Activated naive CD8-positive, alpha-beta T cell treated with anti-CD3 and anti-CD28 coated beads, Interleukin-2, amount 50 U/mL, for 24 hours (primary cell): ENCODE measurements at places on chromosomes 5 and 9.

- no peak for DNase-seq
Measured at GRCh38 chr5:78533356-78533755, 115.2 kb downstream of the LHFPL2 start.

DNA sequence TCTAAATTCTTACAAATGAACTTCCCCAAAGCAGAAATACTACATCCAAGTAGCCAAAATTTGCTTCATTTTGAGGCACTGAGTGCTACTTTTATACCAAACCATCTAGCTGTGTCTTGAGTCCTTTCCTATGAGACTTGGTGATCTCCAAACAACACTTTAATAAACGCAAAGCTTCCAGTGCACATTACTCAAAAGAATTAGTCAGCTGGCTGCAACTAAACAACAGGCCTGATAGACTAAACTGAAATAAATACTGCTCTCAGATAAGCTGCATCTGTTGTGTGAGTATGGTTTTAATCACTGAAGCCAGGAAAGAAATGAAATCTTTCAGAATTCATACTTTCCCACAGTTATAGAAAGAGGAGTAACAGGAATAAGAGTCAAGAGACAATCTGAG lies 80.3 kb downstream of the VCAN start:
- DNase-seq = no peak

- no peak for DNase-seq
Measured at GRCh38 chr5:148801682-148802276, 24.6 kb upstream of the ADRB2 start.

DNA sequence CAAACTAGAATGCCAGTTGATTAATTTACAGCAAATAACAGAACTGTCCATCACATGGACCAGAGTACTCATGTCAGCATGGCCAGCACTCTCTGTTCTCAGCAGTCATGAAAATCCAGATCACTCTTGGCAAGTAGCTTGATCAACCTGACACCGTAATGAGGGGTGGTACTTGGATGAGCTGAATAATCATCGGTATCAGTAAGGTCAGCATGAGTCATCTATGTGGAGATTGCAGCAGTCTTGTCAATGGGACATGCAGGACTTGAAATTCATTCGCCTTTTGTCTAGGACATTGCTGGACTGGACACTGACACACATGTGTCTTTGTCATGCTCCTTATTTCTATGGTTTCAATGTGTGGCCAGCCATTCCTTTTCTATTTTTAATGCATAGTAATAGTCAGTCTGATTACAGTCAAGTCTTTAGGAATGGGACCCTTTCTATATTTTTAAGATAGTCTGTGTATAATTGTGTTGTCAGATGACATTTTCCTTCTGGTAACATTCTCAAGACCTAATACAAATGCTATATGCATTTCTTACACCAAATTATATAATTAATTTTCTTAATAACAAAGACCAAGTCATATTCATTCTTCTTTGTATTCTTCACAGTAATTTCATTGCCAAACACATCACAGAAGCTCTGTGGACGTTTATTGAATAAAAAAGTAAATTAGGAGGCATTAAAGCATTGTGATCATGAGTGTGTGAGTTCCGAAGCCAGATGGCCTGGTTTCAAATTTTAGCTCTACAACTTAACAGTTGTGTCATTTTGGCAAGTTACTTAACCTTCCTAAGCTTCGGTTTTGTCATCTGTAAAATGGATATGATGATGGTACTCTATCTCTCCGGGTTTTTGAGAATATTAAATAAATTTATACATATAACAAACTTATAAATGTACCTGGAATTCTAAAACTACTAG lies 57.4 kb downstream of the ADAMTSL1 start:
- DNase-seq = no peak

GRCh38 chr5:133247881-133248624 lies 196.2 kb downstream of the HSPA4 start:
- DNase-seq = no peak

GRCh38 chr9:31185831-31186230 lies 1198.6 kb upstream of the ACO1 start:
- no peak for DNase-seq

- DNase-seq = peak; percentile 50
Measured at GRCh38 chr5:142151436-142152383, 43.1 kb downstream of the NDFIP1 start.

DNA sequence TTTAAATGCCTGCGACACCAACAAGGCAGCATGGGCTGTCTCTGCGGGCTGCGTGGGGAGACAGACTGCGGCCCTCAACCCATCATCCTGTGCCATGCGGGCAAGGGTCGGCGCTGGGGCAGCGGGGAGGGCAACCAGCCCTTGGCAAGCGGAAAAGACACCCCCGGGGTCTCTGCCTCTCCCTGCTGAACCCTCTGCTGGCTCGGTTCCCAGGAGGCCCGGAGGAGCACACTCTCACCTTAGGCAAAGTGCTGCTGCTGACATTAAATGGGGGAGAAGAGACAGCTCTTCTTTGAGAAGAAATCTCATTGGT lies 129.6 kb upstream of the PPP1R26 start:
- no peak for DNase-seq

DNA sequence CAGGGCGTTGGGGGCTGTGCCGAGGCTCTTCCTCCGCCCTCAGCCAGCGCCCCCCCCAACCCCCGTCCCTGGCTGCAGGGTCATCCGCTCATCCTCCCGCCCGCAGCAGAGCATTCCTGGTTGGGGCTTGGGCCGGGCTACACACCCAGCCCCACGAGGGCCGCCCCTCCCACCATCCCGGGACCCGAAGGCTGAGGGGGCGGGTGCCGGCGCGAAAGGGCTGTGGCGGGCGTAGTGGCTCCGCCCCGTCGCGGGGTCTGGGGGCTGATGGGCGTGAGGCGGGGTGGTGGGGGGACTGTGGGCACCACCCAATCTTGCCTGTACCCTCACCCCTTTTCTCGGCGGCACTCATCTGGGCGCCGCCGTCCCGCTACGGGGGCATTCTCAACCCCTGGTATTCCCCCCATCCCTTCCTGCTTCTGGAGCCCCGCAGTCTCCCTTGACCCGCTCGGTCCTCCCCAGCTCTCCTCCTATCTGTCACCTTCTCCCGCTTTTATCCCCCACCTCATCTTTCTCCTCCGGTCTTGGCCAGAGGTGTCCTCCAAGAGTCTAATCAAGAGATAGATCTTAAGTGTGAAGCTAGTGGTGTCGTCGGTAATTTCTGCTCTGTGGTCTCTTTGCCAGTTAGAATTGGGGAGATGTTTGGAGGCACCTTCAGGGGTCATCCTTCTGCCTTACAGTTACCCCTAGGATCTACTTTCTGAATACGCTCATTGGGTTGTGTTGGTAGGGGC lies 1.6 kb downstream of the FER start:
- DNase-seq = peak; percentile 59

- no peak for DNase-seq
Measured at GRCh38 chr5:39826051-39826450, 401.3 kb upstream of the DAB2 start.

DNA sequence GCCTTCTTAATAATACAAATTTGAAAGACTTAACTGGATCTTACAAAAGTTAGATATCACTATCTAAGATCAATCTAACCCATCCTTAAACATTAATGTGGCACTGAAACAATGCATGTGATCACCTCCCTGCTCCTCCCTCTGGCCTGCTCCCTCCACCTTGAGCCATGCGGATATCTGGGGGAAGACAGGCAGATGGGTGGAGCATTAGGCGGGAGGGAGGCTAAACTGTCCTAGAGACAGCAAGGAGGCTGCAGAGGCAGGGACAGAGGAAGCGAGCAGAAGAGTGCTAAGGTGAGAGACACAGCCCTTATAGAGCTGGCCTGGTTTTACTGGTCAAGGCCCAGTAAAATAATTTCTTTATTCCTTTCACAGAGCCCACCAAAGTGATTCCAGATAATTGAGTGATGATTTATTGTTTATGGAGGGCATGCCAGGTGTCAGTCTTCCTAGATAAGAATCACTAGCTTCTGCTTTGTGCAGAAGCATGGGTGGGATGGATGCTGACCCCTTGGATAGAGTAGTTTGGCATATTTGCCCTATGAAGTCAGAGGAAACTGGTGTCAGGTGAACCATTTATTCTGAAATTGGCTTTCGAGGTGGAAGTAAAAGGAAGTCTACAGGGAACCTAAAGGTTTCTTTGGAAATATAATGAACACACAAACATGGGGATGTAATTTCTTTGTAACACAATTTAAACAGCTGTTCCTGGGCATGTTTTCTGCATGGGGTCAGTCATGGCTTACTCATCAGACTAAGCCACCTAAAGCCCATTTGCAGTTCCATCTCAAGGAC lies 188.3 kb downstream of the GNAQ start:
- no peak for DNase-seq

GRCh38 chr5:55540024-55540423 lies 5.3 kb upstream of the PLPP1 start:
- no peak for DNase-seq

- no peak for DNase-seq
Measured at GRCh38 chr5:80234116-80234948, 21.5 kb downstream of the SERINC5 start.

GRCh38 chr5:21709770-21710169 lies 1143.4 kb downstream of the CDH12 start:
- no peak for DNase-seq
